ENCODE measurements at places on chromosomes 4 and X.
A peak's percentile ranks its signal among the peaks of the same experiment; 100 is the strongest.

DNA sequence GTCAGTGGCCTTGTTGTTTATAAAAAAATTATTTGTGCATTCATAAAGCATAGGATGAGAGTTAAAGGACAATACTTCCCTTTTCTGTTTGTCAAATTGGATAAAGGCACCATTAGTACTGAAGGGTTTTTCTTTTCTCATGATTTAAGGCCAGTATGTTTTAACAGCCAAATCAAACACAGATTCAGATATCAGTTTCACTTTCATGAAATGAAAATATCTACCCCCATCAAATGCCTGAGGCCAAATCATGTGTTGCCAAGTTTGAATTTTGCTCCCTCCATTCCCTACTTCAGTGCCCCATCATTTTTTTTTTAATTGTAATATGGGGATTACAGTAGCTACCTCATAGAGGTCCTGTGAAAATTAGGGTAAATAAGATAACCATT lies 745.9 kb downstream of the RPA4 start:
- DNase-seq, result peak; percentile 64

- no peak for DNase-seq
These were observed 36.3 kb downstream of the IL21 start for GRCh38 chr4:122584519-122584918.

DNA sequence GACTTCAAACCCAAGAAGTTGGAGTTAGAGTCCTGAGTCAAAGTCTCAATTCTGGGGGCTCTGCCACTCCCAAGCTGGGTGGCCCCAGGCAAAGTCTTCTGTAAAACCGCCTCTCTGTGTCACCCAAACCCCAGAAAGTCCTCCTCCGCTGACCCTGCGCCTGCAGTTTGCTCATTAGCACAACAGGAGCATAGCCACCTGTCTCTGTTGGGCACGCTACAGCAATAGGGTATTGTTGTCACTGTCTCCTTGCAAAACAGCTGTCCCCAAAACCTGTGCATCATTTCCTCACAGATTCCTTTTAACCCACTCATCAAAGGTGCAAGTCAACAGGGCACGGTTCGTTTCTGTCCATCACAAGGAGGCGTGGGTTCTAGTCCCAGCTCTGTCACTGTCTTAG lies 8.0 kb upstream of the DGAT2L6 start:
- DNase-seq, result peak; percentile 1

DNA sequence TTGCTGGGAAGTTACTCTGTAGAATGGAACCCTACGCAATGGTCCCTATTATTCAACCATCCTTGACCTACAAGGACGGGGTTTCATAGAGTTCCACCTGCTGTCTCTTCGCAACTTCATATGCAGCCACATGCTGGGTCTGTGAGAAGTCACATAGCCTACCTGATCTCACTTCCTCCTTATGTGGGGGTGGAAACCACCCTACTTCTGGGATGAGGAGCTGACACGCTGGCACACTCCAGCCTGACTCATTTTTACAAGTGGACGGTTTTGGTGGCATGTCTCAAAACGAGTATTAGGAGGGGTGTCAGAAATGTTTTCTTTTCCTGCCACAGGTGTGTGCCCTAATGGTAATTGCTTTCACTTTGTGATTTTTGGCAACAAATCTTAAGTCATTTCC lies 36.8 kb upstream of the ARSD start:
- no peak for DNase-seq

DNA sequence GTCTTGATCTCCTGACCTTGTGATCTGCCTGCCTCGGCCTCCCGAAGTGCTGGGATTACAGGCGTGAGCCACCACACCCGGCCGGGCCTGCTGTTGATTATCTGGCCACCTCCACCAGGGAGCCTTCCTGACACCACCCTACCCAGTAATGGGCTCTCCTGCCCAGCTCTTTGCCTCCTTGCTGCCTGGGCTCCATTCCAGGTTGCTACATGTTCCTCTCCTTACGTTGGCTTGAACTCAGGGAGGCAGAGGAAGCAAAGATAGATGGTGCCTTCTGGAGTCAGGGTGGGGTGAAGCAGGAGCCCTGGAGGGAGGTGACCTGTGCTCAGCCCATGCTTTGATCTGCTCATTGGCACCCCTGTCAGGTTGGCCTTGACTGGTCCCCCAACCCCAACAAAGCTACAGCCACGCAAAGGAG lies 26.3 kb downstream of the FLNA start:
- no peak for DNase-seq

DNA sequence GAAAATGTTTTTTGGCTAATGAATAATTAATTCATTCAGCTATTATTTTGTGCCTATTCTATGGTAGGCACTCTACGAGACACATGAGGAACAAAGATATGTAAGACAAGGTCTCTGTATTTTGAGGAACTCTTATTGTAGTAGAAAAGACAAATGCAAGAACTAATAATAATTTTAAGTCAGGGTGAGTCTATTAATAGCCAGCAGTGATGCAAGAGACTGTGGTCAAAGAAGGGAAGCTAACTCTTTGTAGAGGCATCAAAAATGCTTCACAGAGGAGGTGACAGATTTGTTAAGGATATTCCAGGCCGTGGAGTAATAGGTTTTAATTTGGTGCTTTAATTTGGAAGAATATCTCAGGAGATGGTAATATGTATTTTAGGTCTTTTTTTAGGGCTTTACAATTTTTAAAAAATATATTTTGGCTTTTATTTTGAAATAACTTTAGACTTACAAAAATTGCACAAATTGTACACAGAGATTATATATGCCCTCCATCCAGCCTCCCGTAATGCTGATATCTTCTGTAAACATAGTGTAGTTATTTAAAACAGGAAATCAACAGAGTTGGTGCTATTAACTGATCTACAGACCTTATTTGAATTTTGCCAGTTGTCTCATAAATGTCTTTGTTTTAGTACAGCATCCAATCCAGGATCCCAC lies 48.1 kb downstream of the DCLK2 start:
- no peak for DNase-seq

DNA sequence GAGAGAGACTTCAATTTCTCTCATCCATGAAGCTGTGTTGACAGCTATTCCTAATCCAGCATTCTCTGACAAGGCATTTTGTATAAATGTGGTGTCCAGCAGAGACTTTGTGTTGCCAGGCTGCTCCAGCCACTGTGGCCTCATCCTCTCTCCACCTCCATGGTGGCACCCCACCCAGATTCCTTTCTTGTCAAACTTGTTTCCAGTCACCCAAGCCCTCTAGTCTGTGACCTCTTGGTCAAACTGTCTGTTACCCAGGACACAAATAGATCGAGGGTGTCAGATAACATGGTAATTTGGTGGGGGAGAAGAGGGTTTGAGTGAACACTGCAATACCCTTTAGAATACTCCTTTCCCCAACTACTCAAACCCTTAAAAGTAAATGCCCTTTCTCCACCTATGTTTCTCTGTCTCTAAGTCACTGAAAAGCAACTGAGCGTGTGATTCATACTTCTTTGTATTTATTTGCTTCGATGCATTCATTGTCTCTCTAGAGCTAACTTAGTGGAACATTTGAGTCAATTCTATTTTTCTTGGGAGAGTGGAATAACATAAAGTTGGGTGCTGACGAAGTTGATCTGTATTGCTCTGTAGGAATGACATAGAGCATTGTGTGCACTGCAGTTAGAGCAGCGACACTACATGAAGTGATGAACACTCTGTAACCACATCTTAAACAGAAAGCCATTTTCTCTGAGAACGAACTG lies 13.7 kb downstream of the PITX2 start:
- DNase-seq, result peak; percentile 56

DNA sequence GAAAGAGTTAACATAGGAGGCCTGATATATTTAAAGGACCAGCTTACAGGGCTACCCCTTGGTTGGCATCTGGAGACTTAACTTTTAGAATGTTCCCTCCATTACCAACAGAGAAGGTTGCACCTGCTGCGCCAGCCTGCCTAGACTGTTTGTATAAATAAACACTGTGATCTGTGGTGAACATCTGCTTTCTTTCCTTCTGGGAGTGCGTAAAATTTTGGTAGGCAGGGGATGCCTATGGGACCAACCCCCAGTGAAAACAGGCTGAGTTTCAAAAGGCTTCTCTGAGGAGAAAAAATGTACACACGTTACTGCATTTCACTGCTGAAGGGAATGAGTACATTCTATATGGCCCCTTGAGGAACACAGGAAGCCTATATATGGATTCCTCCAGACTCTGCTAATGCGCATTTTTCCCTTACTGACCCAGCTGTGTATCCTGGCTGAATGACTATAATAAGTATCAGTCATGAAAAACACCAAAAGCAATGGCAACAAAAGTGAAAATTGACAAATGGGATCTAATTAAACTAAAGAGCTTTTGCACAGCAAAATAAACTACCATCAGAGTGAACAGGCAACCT lies 13.8 kb downstream of the CENPC start:
- DNase-seq, result peak; percentile 6

GRCh38 chr4:13670456-13671160 lies 43.1 kb upstream of the BOD1L1 start:
- no peak for DNase-seq

GRCh38 chrX:101484135-101484534 lies 1.1 kb upstream of the ARMCX4 start:
- DNase-seq, result no peak

- DNase-seq, result no peak
These were observed 446.3 kb upstream of the GNPDA2 start for GRCh38 chr4:45172636-45173035.

- no peak for DNase-seq
These were observed 14.9 kb downstream of the RPGR start for GRCh38 chrX:38312436-38312835.

- peak; percentile 14 for DNase-seq
These were observed 5.7 kb upstream of the CPZ start for GRCh38 chr4:8586671-8587468.

- peak; percentile 84 for DNase-seq
These were observed 25.2 kb downstream of the BMX start for GRCh38 chrX:15525664-15526416.

- peak; percentile 87 for DNase-seq
These were observed 885.8 kb downstream of the SH3BGRL start for GRCh38 chrX:82087699-82088098.

- DNase-seq, result peak; percentile 64
These were observed 14.7 kb upstream of the CT55 start for GRCh38 chrX:135185795-135186443.

DNA sequence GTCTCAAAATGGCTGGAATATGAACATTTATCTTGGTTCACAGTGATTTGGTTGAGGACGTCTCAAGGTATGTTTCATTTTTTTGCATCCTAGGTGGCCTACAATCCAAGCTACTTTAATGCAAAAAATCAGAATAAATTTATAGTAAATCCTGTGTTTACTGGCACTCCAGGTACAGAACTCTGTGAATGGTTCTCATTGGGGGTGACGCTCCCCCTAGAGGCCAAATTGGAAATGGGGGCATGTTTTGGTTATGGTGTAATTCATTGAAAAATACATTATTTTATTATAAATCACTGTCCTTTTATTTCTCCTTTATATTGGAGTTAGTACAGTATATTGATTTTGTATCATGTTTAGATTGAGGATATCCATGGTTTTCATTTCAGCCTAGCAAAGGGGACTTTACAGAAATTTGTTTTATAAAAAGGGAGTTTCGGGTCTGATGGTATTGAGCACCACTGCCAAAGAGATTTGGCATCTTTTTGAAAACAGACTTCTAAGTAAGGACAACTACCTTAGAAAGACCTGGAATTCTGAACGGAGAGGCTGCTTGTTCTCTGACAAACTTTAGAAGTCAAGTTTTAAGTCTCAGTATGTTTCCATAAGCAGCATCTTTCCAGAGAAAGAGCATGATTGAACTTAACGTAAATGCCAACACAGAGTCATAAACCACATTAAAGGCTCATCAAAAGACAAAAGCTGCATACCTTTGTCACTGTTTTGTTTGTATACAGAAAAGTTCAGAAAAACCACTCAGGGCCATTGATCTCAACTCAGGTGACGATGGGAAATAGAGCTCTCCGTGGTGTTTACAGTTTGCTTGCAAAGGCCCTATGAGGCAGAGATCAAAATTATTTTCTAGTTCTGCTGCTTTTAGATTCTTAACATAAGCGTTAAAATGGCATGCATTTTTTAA lies 19.4 kb downstream of the MTM1 start:
- DNase-seq, result peak; percentile 3

- peak; percentile 40 for DNase-seq
These were observed 960 bp downstream of the TRPC3 start for GRCh38 chr4:121950680-121951520.

- no peak for DNase-seq
These were observed 22.5 kb downstream of the GABRA3 start for GRCh38 chrX:152428596-152428995.

GRCh38 chrX:153903991-153904957 lies at the start of gene AVPR2:
Gene AVPR2, plus strand, starts transcription at chrX:153904673. Its CDS starts 473 bp downstream, at chrX:153905146.
- no peak for DNase-seq

GRCh38 chr4:167842487-167842886 lies 249.8 kb upstream of the ANXA10 start:
- DNase-seq, result no peak

DNA sequence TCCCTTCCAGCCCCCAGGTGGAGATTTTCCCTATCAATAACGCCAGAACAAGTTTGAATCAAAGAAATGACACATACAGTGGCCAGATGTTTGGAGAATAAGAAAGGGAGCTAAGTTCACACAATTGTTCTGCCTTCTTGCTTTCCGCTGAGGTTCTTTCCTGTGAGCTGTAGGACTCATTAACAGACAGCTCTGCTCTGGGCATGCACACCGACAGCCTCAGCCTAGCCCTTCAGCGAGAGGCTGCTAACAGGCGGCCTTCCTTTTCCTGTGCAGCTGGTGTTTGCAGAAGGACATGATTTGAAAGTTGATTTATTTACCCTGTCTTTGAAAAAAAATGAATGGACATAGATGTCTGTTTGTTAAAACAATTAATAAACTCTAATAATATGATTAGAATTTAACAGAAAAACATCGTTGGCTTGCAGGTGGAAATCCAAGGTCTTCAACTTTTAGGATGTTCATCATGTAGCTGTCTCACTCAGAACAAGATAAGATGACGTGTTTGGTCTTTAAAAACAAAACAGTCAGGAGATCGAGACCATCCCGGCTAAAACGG lies 183.3 kb downstream of the KDR start:
- peak; percentile 38 for DNase-seq

DNA sequence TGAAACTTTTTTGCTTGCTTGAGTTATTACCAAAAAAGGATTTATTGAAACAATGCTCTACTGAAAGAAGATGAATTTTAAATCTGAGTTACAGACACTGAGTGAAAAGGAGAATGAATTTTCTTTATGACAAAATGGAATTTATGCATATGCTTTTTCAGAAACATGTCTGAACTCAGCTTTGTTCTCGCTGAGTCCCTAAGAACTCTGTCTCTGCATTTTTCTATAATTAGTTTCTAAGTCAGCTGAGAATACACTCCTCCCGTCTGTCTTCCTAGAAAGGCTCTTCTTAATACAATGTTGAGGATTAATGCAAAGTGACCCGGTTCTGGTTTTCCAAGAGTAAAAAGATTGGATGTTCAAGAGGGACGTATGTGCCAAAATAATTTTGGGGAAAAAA lies 463.5 kb downstream of the NKX6-1 start:
- DNase-seq, result no peak

All from NCI-H69 (cell line).